ENCODE measurements at places on chromosomes 1 and 21.

DNA sequence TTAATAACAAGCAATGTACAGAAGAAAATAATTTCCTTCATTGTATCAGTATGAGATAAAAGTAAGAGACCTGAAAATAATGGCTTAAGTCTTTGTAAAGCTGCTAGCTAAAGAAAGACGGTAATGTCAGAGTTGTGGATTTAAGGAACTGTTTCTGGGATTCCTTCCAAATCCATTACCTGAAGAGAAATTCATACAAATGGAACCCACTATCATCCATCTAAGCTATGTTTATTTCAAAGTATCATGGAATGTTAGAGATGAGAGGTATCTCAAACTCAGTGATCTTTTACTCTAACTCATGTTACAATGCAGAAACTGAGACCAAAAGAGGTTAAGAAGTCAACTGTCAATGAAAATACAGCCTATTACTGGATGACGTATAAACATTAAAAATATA, 197.7 kb downstream of the DENND1B start:
- DNase-seq, result no peak

GRCh38 chr1:22708777-22709176, 1.9 kb upstream of the EPHB2 start:
- peak; percentile 13 for DNase-seq

GRCh38 chr21:37829447-37829846, 86.8 kb downstream of the KCNJ6 start:
- no peak for DNase-seq

DNA sequence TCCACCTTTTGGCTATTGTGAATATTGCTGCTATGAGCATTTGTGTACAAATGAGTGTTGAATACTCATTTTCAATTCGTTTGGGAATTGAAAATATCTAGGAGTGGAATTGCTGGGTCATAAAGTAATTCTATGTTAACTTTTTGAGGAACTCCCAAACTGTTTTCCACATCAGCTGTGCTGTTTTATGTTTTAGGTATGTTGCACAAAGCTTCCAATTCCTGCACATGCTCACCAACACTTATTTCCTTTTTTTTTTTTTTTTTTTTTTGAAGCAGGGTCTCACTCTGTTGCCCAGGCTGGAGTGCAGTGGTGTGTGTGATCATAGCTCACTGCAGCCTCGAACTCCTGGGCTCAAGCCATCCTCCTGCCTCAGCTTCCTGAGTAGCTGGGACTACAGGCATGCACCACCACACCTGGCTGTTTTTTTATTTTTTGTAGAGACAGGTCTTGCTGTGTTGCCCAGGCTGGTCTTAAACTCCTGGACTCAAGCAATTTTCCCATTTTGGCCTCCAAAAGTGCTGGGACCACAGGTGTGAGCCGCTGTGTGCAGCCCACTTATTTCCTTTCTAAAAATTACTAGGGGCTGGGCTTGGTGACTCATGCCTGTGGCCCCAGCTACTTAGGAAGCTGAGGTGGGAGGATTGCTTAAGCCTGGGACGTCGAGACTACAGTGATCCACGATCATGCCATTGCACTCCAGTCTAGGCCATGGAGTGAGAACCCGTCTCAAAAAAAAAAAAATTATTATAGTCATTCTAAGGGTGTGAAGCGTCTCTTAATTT, 33.4 kb downstream of the TMCC2 start:
- DNase-seq, result no peak

DNA sequence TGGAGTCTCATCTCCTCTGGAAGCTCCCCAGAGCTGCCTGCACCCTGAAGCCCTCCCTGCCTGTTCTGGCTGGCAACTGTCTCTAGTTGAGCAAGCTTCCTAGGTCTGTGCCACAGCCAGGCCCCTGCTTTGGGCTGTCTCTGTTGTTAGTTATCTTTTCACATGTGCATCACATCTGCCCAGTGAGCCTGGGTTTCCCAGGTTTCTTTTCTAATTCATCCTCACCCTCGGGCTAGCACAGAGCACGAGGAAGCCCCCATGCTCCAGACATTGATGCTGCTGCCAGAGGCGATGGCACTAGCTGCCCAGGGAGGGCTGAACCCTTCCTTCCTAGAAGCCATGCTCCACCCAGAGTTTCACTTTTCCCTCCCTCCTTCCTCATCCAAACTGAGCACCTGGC, 27.2 kb downstream of the RASSF5 start:
- peak; percentile 41 for DNase-seq

- DNase-seq, result no peak
Measured at GRCh38 chr1:206608108-206608698, 4.1 kb downstream of the EIF2D start.

DNA sequence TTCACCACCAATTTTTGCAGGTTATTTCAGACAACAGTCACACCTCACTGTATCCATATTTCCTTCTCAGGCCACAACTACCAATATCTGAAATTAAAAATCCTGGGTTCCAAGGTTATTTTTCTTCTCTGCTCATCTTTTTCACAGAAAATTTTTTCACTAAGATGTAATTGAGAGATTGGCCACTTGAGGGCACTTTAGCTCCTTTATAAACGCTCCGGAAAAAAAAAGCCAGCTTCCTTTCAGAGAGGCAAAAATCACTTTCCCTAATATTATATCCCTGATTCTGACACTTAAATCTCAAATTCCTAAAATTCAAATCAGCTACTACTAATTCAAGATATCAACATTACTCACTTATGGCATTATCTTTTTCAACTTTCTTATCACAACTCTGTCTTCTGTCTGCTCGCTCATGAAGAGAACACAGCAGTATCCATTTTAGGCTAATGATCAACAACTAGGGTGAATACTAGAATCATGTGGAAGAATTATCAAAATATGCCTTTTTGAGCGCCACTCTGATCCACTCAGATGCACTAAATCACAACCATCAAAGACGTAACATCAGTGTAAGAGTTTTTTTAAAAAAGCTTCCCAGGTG, 101.4 kb upstream of the RGS1 start:
- DNase-seq, result no peak

DNA sequence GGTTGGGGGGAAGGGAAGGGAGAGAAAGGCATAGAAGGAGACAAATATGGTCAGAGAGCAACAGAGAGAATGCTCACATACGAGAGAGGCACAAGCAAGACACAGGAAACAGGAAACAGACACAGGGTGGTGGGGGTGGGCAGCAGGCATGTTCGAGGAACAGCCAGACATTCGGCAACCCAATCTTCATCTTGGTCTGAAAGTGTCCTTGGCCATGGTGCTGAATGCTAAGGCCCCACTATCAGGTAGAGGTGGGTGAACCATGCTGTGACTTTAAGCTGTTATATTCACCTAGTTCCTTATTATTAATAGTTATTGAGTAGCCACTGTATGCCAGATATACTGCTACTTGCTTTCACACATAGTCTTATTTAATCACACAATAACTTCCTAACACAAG, 109.2 kb downstream of the DDX20 start:
- DNase-seq, result no peak

DNA sequence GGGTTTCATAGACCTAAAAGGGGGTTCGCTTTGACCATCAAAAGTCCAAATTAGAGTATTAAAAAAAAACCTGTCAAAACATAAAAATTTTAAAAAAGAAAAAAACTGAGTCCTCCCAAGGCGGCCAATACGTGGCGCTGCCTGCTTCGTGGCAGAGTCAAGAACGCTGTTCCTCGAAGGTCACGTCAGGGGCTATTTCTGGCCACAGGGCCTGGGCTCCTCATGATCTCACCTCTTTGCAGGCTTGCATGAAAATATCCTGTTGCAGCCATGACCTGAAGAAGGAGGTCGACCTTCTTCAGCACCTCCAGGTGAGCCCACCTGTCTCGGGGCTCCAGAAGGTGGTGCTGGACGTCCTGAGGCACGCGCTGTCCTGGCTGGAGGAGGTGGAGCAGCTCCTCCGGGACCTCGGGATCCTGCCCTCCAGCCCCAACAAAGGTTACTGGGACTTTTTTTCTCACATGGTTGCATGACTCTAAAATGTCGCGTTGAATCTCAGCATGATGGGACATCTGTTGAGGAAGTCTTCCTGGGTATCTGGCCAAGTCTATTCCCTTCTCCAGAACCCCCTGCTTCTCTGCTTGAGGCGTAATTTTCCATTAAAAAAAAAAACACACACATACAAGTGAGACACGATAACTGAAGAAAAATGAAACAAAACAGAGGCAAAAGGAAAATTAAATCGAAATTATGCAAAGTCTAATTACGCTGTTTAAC, 80.4 kb upstream of the EFHD2 start:
- no peak for DNase-seq
